ENCODE measurements at places on chromosomes 4 and X. TPM values are rescaled to one million over a fixed set of nuclear protein-coding genes. Genes with fewer than 3 reads are reported as not detected.

XAGE2 gene
- polyA plus RNA-seq = 0.68 TPM

GPR143 gene
- polyA plus RNA-seq = 15.9 TPM

ANXA10 gene
- 0.10 TPM for polyA plus RNA-seq

PDGFC gene
- 82.7 TPM for polyA plus RNA-seq

TGIF2LX gene
- not detected for polyA plus RNA-seq

S100G gene
- polyA plus RNA-seq = not detected

SMR3B gene
- not detected for polyA plus RNA-seq

ENPEP gene
- 222 TPM for polyA plus RNA-seq

MAGEA9B gene
- polyA plus RNA-seq = not detected

GPR173 gene
- 26.3 TPM for polyA plus RNA-seq

PAGE4 gene
- polyA plus RNA-seq = 0.30 TPM

GRCh38 chr4:187183826-187184225 is 460.2 kb upstream of the FAT1 start:
- no peak for DNase-seq

DNA sequence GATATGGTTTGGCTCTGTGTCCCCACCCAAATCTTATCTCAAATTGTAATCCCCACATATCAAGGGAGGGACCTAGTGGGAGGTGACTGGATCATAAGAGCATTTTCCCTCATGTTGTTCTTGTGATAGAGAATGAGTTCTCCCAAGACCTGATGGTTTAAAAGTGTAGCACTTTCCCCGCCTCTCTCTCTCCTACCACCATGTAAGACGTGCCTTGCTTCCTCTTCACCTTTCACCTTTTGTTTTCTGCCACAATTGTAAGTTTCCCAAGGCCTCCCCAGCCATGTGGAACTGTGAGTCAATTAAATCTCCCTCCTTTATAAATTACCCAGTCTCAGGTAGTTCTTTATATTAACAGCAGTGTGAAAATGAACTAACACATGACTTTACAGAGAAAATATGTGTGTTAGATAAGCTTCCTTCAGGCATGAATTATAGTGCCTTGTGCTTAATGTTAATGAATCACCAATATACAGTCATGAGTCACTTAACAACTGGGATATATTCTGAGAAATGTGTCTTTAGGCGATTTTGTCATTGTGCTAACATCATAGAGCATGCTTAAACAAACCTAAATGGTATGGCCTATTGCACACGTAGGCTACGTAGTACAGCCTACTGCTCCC is 37.9 kb downstream of the PDGFC start:
- DNase-seq = no peak

- DNase-seq = no peak
These were observed 74.2 kb downstream of the ADGRL3 start for GRCh38 chr4:61274286-61274685.

DNA sequence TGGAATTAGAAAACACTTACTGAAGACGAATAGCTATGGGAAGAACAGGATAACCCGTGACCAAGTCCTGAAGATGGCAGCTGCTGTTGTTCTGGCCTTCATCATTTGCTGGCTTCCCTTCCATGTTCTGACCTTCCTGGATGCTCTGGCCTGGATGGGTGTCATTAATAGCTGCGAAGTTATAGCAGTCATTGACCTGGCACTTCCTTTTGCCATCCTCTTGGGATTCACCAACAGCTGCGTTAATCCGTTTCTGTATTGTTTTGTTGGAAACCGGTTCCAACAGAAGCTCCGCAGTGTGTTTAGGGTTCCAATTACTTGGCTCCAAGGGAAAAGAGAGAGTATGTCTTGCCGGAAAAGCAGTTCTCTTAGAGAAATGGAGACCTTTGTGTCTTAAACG is 2.4 kb downstream of the AGTR2 start:
- DNase-seq = no peak

GRCh38 chrX:149717803-149718202 is 5.9 kb downstream of the MAGEA11 start:
- DNase-seq = no peak

GRCh38 chr4:112895811-112896608 is 153.4 kb upstream of the ANK2 start:
- DNase-seq = peak; percentile 51

- DNase-seq = no peak
These were observed 349.0 kb upstream of the TRAM1L1 start for GRCh38 chr4:117434424-117434823.

DNA sequence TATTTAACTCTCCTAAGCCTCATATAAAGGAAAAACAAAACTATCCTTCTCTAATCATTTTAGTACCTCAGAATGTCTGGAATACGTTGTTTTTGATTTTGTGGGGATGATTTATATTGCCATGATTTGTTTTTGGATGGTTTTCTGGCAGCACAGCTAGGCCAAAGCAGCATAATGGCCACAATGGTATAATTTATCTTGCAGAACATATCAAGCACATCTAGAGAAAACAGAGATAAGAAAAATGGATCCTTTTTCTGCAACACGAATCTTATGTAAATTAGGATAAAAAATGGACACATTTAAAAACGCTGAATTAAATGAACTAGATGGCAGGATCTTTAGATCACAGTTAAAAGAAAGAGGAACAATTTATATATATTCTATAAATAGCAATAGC is 269.9 kb upstream of the FAT4 start:
- DNase-seq = no peak

- no peak for DNase-seq
These were observed 5.2 kb downstream of the EGFL6 start for GRCh38 chrX:13574600-13574999.

DNA sequence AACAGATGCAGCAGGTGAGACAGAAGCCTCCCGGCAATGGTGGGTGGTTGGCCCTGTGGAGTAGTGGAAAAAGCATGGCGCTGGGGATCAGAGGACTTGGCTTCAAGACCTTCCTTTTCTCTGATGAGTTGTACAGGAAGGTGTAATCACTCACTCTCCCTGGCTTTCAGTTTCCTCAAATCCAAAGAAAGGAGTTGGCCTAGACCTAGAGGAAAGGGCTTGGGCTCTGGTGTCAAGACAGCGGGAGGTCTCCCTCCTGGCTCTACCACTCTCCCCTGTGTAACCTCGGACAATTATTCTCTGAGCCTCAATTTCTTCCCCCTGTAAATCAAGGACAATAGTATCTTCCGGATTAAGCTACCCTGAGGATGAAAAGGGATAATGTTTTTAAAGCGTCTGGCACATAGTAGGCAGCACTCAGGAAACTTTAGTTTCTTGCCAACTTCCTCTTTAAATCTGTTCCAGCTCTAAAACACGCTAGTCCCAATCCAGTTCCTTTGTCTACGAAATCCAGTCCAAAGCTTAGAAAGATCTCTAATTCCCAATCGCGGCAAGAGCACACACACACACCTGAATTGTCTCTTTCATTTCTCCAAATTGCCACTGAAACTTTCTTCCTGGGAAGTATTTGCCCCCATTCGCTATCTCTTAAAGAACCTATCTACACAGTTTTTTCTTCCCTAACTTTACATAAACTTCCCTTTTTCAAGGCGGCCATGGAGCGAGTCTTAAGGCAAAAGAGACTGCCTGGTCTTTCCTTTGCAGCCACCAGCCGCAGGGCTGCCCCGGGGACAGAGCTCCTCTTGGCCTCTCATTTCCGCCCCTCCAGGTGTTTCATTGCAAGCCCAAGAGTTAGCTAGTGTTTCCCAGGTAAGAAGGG is 29.9 kb upstream of the GPC4 start:
- peak; percentile 35 for DNase-seq

- DNase-seq = no peak
These were observed 47.7 kb downstream of the RWDD4 start for GRCh38 chr4:183611210-183611830.

- no peak for DNase-seq
These were observed 158.3 kb upstream of the AADAT start for GRCh38 chr4:170248029-170248428.

- no peak for DNase-seq
These were observed 98.0 kb downstream of the PSAPL1 start for GRCh38 chr4:7336732-7337131.

- no peak for DNase-seq
These were observed 3.2 kb upstream of the CPZ start for GRCh38 chr4:8589336-8589735.

GRCh38 chrX:122703762-122704161 is 480.3 kb upstream of the GRIA3 start:
- DNase-seq = no peak

- DNase-seq = no peak
These were observed 105.9 kb downstream of the CPZ start for GRCh38 chr4:8698341-8699062.

- no peak for DNase-seq
These were observed 167.1 kb downstream of the MAML3 start for GRCh38 chr4:139986689-139987501.

- DNase-seq = no peak
These were observed 58.0 kb upstream of the DCAF8L1 start for GRCh38 chrX:28039258-28039657.

DNA sequence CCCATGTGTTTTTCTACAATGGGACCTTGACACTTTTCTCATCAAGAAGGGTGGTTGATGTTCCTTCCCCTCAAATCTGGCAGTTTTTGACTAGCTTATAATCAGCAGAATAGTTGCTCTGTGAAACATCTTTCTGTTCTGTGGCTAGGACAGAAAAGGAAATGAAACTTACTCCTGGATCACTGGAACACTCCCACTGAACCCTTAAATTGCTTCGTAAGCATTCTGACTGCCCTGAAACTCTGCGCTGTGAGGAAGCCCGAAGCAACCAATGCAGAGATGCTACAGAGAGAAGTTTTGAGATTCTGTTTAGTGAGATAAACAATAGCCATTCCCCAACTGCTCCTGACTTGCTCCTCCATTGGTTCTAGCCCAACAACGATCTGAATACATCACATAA is 602.2 kb downstream of the CENPC start:
- DNase-seq = no peak

DNA sequence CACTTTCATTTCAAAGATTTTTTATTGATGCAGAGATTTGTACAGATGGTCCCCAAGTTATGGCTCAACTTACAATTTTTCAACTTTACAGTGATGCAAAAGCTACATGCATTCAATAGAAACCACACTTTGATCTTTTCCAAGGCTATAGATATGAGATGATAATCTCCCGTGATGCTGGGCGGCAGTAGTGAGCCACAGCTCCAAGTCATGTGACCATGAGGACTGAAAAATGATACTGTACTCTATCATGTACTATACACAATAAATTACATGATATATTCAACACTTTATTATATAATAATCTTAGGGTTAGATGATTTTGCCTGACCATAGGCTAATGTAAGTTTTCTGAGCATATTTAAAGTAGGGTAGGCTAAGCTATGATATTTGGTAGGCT is 14.0 kb upstream of the GASK1B start:
- DNase-seq = no peak

DNA sequence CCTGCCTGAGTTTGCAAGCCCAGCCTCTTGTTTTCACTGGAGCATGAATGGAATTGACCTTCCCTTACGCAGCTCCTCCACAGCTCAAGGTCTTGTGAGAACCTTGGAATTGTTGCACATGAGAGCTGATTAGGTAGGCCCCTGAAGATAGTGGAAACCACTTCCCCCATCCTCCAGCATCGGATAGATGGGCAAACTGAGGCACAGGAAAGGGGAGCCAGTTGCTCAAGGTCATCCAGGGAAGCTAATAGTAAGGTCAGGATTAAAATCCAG is 27.2 kb downstream of the PJA1 start:
- DNase-seq = peak; percentile 30

- DNase-seq = peak; percentile 11
These were observed 23.5 kb downstream of the TIGD2 start for GRCh38 chr4:89134775-89135319.

DNA sequence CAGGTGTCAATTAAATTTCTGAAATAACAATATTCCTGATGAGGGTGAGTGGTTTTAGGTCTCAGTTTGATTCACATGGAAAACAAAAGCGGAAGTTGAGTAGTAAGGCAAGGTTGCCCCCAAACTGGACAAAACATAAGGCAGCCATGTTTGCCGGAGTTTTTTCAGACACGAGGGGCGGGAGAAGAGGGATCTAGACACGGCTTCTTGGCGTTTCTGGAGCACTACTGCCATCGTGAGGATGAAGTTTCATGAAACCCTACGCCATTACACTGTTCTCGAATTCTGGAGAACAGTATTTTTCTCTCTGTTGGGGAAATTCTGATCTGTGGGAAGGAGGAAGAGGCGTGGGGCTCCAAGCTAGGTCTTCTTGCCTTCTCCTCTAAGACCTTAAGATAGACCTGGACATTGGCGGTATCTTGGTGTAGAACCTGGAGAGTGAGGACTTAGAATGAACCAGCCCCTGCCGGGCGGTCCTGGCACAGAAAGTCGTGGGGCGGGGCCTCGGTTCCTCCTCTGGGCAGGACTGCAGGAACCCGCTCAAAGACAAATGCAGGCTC is 160.3 kb downstream of the OR13H1 start:
- DNase-seq = peak; percentile 92

DNA sequence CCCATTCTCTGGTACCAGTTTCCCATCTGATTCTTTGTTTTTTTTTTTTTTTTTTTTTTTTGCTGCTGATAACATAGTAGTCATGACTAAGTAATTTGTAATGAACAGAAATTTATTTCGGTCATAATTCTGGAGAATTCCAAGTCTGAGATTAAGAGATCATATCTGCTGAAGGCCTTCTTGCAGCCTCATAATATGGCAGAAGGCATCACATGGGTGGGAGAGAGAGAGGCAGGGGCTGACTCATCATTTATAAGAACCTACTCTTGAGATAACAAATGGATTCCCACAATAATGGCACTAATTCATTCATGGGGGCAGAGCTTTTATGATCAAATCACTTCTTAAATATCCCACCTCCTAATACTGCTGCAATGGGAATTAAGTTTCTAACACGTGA is 1034.3 kb downstream of the STIM2 start:
- no peak for DNase-seq

DNA sequence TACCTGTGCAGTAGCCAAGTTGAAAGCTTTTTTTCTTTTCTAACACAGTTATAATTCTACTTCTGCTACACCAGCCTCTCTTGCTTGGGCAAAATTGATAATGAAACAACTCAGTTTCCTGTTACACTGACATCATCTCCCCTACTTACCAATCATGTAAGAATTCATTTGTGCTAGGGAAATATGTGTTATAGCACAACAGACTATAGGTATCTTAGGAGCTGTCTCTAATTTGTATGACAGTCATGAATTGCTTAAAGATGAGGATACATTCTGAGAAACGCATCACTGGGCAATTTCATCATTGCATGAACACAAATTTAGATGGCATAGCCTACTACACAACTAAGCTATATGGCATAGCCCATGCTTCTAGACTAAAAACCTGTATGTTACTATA is 246.3 kb upstream of the ANKRD50 start:
- no peak for DNase-seq

DNA sequence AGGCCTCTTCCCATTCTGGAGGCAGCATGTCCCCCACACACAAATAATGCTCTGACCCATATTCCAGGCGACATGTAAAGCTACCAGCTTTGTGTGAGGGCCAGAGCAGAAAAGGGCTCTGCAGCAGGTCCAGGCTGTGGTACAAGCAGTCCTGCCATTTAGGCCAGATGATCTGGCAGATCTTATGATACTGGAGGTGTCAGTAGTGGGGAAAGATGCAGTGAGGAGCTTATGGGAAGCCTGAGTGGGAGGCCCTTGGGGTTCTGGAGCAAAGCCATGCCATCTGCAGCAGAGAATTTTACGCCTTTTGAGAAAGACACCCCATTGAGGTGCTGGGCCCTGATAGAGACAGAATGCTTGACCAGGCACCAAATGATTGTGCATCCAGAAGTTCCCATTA is 7.7 kb downstream of the SYN1 start:
- no peak for DNase-seq
